ENCODE measurements at places on chromosomes 13 and 19.

DNA sequence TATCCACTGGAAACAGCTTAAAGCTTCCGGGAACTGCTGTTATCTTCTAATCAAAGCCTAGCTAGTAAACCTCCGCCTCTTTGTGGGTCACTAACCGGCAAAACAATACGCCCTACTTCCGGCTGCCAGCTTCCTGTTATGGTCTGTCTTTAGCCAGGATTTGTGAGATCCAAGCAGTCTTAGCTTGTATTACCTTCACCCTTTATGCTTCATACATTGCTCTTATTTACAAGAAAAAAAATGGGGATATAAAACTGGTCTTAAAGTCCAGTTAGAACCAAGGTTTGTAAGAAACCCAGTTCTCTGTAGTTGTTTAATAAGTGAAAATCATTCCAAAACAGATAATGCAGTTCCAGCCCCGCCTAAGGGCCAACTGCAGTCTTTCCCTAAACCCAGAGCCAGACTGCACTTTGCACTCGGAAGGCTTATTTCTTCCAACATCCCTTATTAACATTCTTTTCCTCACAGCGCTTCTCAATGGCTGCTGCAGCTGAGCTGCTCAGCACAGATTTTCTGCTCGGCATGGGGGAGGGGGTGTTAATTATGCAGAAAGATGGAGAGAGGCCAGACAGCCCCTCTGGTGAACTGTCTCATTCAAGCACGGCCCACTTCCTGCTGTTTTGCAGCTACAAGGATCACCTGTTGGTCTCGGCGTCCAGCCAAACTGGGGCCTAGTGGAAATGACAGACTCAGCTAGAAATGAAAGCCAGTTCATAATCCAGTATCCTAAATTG, 368.4 kb downstream of the KLF12 start:
- no peak for DNase-seq

- DNase-seq: no peak
These were observed 19.4 kb upstream of the RANBP3 start for GRCh38 chr19:5997371-5997770.

- no peak for DNase-seq
These were observed 106.6 kb downstream of the LRCH1 start for GRCh38 chr13:46659413-46660065.

DNA sequence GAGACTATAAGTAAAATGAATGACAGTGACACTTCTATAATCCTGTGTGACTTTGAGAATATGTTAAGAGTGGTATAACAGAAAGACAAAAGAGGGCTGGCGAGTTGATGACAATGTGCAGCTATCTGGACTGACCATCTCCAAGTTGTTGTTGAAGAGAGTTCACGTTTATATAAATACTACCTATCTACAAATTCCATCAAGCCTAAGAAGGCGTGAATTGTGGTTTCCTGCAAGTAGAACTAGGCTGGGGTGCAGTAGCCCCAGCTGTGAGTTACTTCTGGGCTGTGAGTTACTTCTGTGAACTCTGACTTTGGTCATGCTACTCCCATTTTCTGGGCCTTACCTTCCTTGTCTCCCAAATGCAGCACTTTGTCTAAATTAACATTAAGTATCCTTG, 561.0 kb downstream of the TBC1D4 start:
- no peak for DNase-seq

- DNase-seq: no peak
These were observed 47.9 kb downstream of the COL4A1 start for GRCh38 chr13:110258876-110259631.

DNA sequence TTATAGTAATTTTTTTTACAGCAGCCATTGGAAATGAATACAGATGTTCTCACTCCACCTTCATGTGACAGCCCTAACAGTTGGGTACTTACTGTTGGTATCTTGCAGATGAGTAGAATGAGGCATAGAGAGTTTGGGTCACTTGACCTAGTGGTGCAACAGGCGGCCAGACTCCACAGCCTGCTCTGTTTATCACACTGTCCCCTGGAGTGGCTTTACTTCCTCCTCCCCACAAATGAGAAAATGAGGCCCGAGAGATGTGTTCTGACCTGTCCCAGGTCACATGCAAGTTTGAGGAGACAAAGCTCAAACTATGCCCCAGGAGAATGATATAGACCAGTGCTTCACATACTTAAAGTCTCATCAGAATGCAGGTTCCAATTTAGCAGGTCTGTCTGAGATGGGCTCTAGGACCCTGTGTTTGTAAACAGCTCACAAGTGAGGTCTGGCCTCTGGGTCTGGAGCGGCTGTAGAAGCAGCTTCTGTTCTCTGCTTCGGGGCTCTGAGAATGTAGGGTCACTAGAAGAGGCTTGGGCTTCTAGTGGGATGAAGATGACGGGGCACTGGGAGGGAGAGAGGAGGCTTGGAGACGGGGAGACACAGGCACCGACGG, 37.4 kb upstream of the RCBTB2 start:
- no peak for DNase-seq

GRCh38 chr13:50124536-50125303, 109.5 kb downstream of the KCNRG start:
- no peak for DNase-seq

DNA sequence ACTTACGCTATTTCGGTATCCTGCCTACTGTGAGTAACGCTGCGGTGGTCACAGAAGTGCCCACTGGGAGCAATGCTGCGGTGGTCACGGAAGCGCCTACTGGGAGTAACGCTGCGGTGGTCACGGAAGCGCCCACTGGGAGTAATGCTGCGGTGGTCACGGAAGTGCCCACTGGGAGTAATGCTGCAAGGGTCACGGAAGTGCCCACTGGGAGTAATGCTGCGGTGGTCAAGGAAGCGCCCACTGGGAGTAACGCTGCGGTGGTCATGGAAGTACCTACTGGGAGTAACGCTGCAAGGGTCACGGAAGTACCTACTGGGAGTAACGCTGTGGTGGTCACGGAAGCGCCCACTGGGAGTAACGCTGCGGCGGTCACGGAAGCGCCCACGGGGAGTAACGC, 52.1 kb upstream of the SOX1 start:
- no peak for DNase-seq

- DNase-seq: no peak
These were observed 27.8 kb upstream of the F2RL3 start for GRCh38 chr19:16861011-16861410.

GRCh38 chr19:4009990-4010807, 2.7 kb downstream of the PIAS4 start:
- DNase-seq: no peak

GRCh38 chr13:91313103-91313502, 34.4 kb upstream of the MIR17HG start:
- DNase-seq: no peak

GRCh38 chr19:42023121-42023942, 29.3 kb upstream of the ATP1A3 start:
- no peak for DNase-seq

DNA sequence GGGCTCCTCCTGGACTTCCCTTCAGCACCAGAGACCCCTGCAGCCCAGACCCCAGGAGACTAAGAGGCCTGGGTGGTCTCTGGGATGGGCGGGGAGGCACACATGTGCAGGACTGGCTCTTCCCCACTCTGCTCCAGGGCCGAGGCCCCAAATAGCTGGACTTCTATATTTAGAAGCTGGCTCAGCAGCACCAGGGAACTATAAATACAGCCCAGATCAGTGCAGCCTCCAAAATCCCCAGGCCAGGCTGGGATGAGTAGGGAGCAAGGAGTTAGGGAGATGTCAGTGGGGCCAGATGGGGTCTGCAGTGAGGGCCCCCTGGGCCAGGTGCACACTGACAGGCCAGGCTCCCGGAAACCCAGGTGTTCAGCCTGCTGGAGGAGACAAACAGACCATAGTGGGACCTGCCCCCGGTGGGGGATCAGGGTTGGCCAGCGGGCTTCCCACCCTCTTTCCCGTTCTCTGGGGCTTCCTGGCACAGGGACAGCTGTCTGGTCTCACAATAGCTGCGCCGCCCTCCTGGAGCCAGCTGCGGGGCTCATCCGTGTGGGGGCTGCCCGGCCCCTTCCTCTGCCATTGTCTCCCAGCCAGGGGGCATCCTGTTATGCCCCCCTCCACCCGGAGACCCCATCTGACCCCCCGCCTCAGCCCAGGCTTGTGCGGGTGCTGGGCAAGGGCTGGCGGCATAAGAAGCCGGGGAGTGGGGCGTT, 5.5 kb upstream of the ADGRE5 start:
- DNase-seq: no peak

DNA sequence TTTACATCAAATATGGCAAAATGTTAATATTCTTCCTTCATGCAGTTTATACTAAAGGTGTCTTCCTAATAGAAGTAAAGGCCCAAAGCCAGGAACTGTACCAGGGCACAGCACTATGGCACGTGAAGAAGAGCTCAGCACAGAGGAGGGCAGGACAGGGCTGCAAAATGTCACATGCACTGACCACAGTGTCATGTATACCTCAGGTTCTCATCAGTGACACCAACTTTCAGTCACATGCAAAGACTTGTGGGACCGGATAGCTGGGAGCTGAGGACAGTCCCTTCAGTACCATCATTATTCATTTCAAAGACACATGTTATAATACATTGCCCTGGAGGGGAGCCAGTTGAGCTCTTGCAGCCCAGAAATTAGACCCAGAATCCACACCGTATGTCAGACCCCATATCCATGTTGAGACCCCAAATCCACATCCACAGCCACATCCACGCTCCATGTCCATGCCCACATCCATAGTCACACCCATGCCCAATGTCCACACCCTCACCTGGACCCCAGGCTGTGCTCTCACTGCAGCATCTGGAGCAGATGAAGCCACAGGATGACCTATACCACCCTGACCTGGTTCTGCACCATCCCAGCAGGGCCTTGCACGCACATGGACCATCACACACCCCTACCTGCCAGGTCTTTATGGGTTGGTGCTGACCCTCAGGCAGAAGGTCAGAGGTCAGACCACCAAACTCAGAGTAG, 111.8 kb downstream of the TUBA3C start:
- DNase-seq: no peak

GRCh38 chr19:56712611-56713276, 41.2 kb upstream of the ZNF835 start:
- no peak for DNase-seq

GRCh38 chr19:43625918-43626579, 6.6 kb upstream of the ZNF428 start:
- DNase-seq: no peak

DNA sequence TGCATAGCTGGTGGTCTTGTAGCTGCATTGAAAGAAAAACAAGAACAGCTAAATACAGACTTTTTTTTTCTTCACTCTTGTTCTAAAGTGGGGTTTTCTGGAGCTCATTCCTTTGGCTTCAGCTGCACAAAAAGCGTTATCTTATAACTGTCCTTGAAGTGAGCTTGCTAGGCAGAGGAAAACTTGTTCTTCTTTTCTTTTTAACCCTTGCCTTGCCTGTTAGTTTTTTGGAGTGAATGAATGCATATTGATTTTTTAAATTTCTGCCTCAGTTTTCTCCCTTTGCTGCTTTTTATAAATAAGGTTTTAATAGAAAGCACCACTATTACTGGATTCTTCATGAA, 1.5 kb downstream of the ZNF765 start:
- no peak for DNase-seq

GRCh38 chr19:43525836-43526771, 897 bp downstream of the ETHE1 start:
- DNase-seq: no peak

DNA sequence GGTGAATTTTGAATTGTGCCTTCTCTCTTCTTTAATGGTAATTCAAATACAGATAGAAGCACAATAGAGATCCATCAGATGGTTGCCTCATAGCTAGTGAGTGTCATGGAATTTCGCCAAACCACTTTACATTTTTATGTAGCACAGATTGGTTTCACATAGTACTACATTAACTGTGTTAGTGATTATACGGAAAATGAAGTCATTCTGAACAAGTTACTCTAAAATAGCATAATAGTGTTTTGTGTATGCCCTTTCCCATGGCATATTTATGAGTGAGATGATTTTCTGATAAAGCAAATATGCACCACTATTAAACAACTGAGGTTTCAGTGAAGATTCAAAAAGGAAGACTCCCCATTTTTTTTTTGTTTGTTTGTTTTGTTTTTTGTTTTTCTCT, 1623.5 kb downstream of the PCDH9 start:
- no peak for DNase-seq

DNA sequence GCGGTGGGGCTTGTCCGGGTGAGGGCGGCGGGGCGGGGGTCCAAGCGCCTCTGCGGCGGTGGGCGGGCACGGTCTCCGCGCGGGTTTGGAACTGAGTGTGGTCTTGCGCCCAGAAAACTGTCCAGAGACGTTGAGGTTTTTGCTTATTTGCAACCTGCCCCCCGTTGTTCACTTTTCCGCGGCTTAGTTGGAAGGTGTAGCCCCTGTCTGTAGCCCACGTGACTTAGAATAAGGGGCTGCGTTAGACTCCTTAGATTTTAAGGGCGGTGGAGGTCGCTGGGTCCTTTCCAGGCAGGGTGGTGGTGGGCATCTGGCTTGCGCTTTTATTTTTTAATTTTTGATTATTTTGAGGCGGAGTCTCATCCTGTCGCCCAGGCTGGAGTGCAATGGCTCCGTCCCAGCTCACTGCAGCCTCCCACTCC, 748 bp downstream of the RPS15 start:
- no peak for DNase-seq

DNA sequence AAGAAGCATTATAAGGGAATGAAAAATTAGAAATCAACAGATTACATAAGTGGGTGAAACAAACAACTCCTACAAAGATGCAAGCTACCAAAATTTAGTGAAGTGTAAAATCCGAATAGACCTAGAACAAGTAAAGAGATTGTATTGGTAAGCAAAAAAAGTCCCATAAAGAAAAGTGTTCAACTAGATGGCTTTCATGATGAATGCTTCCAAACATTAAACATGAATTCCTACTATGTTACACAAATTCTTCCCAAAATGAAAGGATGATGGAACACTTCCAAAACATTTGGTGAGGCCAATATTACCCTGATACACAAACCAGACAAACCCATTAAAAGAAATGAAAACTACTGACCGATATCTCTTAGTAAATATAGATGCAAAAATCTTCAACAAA, 139.0 kb downstream of the GPC5 start:
- DNase-seq: no peak

GRCh38 chr13:97548138-97548537, 114.2 kb downstream of the RAP2A start:
- DNase-seq: no peak

- no peak for DNase-seq
These were observed 1719.7 kb upstream of the SLC10A2 start for GRCh38 chr13:104785952-104786351.

DNA sequence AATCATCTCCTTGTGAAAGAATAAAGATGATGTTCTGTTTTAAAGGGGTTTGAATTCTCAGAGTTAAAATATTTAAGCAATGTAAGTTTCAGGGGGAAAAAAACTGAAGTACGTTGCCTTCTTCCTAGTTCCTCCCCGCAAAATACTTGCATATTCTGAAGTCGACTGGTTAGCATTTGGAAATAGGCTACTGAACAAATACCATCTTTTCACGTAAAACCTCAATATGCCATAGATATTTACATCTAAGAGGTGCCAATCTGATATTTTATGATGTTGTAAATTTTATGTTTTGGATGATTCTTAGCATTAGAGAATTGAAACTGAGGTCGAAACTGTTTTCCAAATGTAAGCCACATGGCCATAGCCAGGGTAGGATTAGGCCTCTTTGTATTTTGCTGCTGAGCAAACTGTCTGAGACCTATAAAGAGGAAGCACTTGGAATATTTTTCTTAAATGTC, 138.3 kb downstream of the FLT1 start:
- no peak for DNase-seq
